Retinal pigment epithelial cell (primary cell): ENCODE measurements at places on chromosomes 3 and 15.

GRCh38 chr3:165125836-165126235 lies 47.5 kb upstream of the SI start:
- no peak for DNase-seq

- no peak for DNase-seq
Measured at GRCh38 chr3:42375121-42375800, 35.1 kb downstream of the LYZL4 start.

DNA sequence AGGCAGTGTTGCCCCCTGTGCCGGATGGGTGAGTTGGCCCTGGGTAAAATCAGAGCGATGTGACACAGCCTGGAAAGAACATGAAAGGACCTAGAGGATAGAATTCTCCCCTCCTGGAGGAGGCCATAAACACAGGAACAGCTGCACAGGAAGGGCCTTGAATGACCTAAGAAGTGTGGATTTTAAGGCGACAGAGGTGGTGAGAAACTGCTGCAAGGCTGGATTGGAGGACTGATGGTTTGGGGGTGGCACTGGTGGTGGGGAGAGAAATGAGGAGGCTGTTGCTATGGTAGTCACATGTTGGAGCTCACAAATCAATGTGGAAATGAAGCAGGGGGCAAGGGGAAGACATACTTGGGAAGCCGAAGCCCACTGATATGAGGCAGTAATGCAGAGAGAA lies 13.8 kb downstream of the XIRP1 start:
- no peak for DNase-seq

DNA sequence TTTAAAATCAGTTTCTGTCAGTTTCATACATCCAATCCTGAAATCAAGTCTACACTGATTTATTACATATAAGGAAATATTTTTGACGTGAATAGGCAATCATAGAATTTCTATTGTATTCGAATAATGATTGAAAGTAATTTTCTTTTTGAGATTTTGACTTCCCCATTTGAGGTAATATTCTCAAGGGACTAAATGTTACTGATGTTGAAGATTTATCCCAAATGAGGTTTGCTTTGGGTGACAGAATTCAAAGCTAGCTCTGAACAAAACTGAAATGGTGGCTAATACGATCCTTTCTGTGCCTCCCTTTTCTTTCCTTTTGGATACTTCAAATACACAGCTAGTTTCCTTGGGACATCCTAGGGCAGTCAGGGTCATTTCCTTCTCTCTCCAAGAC lies 12.9 kb upstream of the CNBP start:
- DNase-seq = no peak

GRCh38 chr15:66644869-66645268 lies 57.2 kb upstream of the SMAD6 start:
- DNase-seq = no peak

DNA sequence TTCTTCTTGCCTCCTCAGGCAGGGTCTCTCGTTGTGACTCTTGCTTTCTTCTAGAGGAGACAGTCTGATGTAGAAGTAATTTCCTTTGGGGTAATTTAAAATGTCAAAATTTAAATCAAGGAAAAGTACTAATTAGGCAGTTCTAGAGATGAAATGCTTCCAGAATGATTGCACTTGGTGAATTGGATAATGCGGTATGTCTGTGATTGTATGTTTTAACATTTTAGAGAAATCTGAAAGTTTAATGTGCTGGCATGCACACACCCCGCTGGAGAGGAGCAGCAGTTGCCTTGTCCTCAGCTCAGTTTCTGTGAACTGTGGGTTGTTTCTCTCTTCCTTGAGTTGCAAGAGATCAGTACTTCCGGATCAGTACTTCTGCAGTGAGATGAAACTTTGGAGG lies 322.9 kb upstream of the CTDSPL start:
- no peak for DNase-seq

DNA sequence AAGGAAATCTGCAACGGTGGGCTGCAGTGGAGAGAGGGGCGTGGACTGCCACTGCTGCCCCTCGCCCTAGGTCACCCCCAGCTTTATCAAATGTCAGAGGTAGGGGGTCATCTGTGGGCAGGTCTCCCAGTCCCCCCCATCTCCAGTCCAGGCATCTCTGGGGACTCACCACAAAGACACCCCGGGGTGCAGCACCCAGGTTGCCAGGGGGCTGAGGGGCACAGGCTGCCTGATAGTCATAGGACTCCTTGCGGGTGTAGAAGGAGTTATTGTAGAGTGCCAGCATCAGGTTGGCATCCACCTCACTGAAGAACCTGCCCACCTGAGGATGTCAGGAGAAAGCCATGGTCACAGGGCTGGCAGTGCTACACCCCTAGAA lies 6.5 kb upstream of the TMEM115 start:
- no peak for DNase-seq

GRCh38 chr3:150899141-150899540 lies 6.1 kb downstream of the MINDY4B start:
- DNase-seq = no peak

DNA sequence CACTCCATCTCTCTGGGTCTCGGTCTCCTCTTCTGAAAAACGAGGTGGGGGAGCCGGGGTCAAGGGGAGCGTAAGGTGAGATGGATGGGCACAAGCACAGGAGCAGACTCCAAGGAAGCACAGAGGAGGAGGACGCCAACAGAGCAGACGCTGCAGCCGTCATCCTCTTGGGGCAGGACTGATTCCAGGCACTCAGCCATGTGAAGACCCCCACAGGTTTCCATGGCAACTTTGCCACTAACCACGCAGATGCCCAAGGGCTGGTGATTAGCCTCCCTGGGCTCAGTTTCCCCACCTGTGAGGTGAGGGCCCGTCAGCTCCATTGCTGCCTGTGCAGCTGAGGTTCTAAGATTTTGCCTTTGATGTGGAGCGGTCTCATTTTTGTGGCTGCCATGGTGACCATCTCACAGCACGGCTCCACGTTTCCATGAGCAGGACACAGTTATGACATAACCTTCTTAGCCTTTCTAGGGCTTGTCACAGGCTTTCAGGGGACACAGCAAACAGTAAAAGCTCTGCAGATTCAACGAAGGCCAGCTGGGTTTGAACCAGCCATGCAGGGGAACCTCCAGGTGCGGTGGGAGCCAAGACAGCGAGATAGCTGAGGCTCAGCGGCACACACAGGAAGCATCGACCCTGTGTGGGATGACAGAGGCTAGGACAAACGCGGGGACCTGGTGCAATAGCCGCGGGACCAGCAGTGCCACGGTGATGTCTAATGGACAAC lies 170.3 kb downstream of the NUP210 start:
- DNase-seq = no peak

DNA sequence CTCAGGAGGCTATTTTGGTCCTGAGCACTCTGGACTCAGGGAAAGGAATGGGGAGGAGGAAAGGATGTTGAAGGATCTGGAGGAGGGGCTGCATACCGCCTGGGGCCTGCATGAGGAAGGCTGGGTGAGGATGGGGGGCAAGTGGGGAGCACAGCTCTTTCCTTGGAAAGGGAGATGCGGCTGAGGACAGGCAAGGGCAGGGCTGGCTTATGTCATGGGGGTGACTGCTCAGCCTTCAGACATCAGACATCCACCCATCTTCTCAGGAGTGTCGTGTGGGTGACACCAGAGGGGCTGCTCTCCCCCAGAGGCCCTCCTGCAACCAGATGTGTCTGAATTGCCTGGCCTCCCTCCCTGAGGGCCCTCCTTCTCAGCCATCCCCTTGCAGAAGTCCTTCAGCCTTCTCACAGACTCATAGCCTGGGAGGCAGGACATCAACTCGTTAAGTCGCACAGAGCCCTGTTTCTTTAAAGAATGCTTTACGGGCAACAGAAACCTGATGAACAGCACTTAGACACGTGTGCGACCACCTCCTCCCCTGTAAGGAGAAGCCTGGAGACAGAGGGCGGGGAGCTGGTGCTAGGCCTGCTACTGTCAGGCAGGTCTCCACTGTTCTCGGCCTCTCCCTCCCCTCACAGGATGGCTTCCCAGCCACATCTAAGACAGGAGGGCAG lies 252.3 kb downstream of the OCA2 start:
- no peak for DNase-seq

DNA sequence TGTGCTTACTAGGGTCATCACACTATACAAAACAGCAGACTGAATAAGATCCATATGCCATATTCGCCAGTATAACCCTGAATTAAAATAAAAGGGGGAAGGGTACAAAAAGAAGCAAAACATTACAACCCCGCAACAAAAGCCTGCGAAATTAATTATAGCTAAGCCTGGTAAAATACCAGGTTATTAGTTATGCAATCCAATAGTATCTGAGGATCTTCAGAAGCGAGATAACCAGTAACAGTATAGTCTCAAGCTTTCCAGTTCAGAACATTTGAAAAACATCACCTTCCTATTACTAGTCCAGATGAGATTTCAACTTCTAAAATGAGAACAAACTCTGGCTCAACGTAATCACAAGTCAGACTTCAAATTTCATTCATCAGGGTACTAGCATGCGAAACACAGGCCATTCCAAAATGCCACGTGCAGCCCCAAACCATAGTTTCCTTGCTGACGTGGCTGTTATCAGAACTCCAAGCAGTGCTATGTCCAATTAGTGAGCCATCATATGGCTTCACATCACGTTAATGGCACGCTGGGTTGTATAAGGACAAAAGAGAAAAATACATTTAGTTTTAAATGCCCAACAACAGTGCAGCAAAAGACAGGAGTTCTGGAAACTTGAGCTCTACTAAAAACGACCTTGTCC lies 1.1 kb downstream of the SSR3 start:
- no peak for DNase-seq

DNA sequence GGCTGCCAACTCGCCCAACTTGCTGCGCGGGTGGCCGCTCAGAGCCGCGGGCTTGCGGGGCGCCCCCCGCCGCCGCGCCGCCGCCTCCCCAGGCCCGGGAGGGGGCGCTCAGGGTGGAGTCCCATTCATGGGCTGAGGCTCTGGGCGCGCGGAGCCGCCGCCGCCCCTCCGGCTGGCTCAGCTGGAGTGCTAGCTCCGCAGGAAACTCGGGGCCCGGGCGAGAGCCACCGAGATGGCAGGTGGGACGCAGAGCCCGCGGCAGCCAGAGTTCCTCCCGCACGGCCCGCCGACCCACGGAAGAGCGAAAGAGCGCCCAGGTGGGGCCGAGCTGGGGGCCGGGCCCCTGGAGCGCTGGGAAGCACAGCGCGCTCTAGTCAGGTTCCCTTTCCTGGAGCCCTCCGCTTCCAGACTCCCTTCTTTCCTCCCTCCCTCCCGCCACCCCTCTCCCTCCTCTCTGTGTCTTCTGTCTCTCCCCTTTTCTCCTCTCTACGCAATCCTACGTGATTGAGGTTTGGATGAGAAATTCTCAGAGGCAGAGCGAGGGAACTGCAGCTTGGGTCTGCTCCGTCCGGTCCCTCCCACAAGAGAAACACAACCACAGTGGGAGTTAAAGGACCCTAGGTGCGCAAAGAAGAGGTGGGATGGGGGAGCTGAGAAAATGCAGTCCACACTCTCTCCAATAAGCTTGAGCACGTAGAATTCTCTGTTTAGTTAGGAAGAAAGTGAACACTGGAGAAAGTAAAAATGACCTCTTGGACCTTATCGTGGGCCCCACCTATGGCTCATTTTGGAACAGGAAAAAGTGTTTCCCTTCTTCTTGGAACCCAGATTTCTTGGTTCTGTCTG lies 317.3 kb downstream of the FGF12 start:
- DNase-seq = no peak

- DNase-seq = peak; percentile 58
Measured at GRCh38 chr3:171791692-171792076, 18.6 kb downstream of the PLD1 start.
